Left ventricle myocardium inferior (tissue), 1 donor: ENCODE measurements at places on chromosomes 11 and 22. TPM values are rescaled to one million over a fixed set of nuclear protein-coding genes. Genes with fewer than 3 reads are reported as not detected.

DNA sequence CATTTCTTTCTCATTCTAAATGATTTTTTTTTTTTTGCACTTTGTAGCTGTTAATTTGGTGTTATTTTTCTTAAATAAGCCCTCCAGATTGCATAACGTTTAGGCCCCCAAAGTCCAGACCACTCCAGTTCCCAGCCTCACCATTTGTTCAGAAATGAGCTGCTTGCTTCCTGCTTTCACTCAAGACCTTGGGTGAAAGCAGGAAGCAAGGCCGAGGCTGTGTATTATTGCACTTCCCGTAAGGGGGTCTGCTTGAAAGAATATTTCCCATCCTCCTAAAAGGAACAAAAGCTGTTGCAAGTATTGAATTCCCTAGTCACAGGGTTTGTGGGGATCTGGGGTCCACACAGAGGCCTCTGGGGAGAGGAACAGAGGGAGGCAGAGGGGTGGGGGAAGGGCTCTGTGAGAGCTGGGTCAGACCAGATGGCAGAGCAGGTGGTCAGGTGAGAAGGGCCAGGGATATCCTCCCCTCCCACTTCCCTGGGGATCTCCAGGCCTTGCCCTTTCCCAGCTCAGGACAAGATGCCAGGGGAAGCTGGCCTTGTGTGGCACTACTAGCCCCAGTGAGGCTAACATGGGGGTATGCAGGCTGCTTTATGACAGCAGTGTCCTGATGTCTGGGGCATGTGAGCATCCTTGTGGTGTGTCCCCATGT lies 51.6 kb upstream of the MYEOV start:
- peaks cover 11% of the 10 kb centered on the region for H3K4me1 ChIP-seq
- no peak overlapping the region for H3K4me3 ChIP-seq
- H3K27me3 ChIP-seq = no peaks in the 10 kb centered on the region

- peak overlapping the region; percentile 31 for H3K4me3 ChIP-seq
- H3K27me3 ChIP-seq = no peaks in the 10 kb centered on the region
- no peaks in the 10 kb centered on the region for H3K36me3 ChIP-seq
- H3K4me1 ChIP-seq = peaks cover 70% of the 10 kb centered on the region
Observed at GRCh38 chr22:46007003-46007847, 30.3 kb upstream of the WNT7B start.

GRCh38 chr22:45429981-45430775 lies 16.7 kb downstream of the RIBC2 start:
- no peak overlapping the region for H3K27ac ChIP-seq
- peaks cover 3% of the 10 kb centered on the region for H3K4me1 ChIP-seq
- no peaks in the 10 kb centered on the region for H3K36me3 ChIP-seq
- DNase-seq = no peak
- no peak overlapping the region for H3K4me3 ChIP-seq

- no peak overlapping the region for H3K27ac ChIP-seq
- H3K4me3 ChIP-seq = no peak overlapping the region
- H3K4me1 ChIP-seq = peaks cover 16% of the 10 kb centered on the region
- DNase-seq = no peak
- peaks cover 36% of the 10 kb centered on the region for H3K27me3 ChIP-seq
- no peaks in the 10 kb centered on the region for H3K36me3 ChIP-seq
Observed at GRCh38 chr22:44673406-44673805, 28.6 kb upstream of the PRR5 start.

- peaks cover 16% of the 10 kb centered on the region for H3K4me1 ChIP-seq
- peak; percentile 77 for DNase-seq
- no peak overlapping the region for H3K27ac ChIP-seq
- H3K27me3 ChIP-seq = no peaks in the 10 kb centered on the region
- no peaks in the 10 kb centered on the region for H3K36me3 ChIP-seq
Observed at GRCh38 chr11:14907411-14908213, 15.6 kb upstream of the CYP2R1 start.

GRCh38 chr11:100174881-100175280 lies 512.2 kb upstream of the ARHGAP42 start:
- H3K4me1 ChIP-seq = no peaks in the 10 kb centered on the region
- H3K27ac ChIP-seq = no peak overlapping the region
- DNase-seq = no peak
- no peak overlapping the region for H3K4me3 ChIP-seq

- H3K4me1 ChIP-seq = no peaks in the 10 kb centered on the region
- H3K4me3 ChIP-seq = no peak overlapping the region
- no peak overlapping the region for H3K27ac ChIP-seq
- peaks cover 9% of the 10 kb centered on the region for H3K27me3 ChIP-seq
Observed at GRCh38 chr11:45472716-45473317, 186.7 kb upstream of the SYT13 start.

DNA sequence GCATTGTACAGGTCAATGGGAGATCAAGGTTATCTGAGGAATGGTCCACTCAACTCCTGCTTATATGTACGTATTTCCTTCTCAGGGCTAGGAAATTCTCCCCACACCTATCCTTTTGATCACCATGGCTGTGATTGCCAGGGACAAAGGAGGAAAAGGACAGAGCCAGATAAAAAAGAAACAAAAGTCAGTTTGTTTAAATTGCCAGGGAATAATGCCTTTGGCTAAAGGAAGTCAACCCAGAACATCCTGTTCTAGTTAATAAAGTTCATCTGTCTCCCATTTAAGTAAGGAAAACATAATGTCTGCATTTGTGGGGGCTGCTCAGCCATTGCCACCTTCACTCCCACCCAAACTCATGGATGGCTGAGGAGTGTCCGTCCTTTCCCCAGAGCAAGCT lies 124.7 kb downstream of the ME3 start:
- H3K36me3 ChIP-seq = no peaks in the 10 kb centered on the region
- DNase-seq = no peak
- peak overlapping the region; percentile 84 for H3K27ac ChIP-seq
- peaks cover 55% of the 10 kb centered on the region for H3K4me1 ChIP-seq
- no peaks in the 10 kb centered on the region for H3K27me3 ChIP-seq

- H3K4me1 ChIP-seq = peaks cover 28% of the 10 kb centered on the region
- H3K27me3 ChIP-seq = no peaks in the 10 kb centered on the region
- DNase-seq = peak; percentile 86
- no peak overlapping the region for H3K4me3 ChIP-seq
- H3K36me3 ChIP-seq = no peaks in the 10 kb centered on the region
Observed at GRCh38 chr22:39290724-39291161, 28.7 kb downstream of the RPL3 start.

GRCh38 chr22:23282089-23282501 lies 101.8 kb downstream of the BCR start:
- H3K36me3 ChIP-seq = peaks cover 22% of the 10 kb centered on the region
- H3K4me3 ChIP-seq = no peak overlapping the region
- H3K4me1 ChIP-seq = peaks cover 34% of the 10 kb centered on the region
- H3K27me3 ChIP-seq = no peaks in the 10 kb centered on the region

DNA sequence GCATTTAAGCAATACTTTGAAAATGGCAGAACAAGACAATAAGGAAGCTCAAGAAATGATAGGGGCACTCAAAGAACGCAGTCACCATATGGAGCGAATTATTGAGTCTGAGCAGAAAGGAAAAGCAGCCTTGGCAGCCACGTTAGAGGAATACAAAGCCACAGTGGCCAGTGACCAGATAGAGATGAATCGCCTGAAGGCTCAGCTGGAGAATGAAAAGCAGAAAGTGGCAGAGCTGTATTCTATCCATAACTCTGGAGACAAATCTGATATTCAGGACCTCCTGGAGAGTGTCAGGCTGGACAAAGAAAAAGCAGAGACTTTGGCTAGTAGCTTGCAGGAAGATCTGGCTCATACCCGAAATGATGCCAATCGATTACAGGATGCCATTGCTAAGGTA lies 51.9 kb downstream of the SPECC1L start:
- H3K27me3 ChIP-seq = no peaks in the 10 kb centered on the region
- peak overlapping the region; percentile 36 for H3K27ac ChIP-seq
- peaks cover 55% of the 10 kb centered on the region for H3K36me3 ChIP-seq
- peaks cover 31% of the 10 kb centered on the region for H3K4me1 ChIP-seq

DNA sequence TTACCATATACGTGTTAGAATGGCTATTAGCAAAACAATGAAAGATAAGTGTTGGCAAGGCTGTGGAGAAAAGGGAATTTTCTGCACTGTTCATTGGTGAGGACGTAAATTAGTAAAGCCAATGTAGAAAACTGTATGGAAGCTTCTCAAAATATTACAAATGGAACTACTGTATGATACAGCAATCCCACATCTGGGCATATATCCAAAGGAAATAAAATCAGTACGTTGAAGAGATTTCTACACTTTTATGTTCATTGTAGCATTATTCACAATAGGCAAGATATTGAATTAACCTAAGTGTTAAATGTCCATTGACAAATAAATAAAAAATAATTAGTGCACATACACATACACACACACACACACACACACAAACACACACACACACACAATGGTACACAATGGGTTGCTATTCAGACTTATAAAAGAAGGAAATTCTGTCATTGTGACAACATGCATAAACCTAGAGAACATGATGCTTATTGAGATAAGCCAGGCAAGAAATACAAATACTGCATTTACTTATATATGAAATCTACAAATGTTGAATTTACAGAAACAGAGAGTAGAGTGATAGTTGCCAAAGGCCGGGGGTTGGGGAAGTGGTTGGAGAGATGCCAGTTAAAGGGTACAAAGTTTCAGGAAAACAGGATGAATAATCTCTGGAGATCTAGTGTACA lies 565.8 kb upstream of the LRRC4C start:
- no peaks in the 10 kb centered on the region for H3K27me3 ChIP-seq
- no peaks in the 10 kb centered on the region for H3K4me1 ChIP-seq
- no peaks in the 10 kb centered on the region for H3K36me3 ChIP-seq
- no peak overlapping the region for H3K27ac ChIP-seq

GRCh38 chr11:88434333-88434976 lies 96.9 kb upstream of the CTSC start:
- H3K27ac ChIP-seq = no peak overlapping the region
- DNase-seq = no peak
- H3K4me1 ChIP-seq = no peaks in the 10 kb centered on the region
- H3K4me3 ChIP-seq = no peak overlapping the region
- H3K36me3 ChIP-seq = no peaks in the 10 kb centered on the region
- H3K27me3 ChIP-seq = no peaks in the 10 kb centered on the region

DNA sequence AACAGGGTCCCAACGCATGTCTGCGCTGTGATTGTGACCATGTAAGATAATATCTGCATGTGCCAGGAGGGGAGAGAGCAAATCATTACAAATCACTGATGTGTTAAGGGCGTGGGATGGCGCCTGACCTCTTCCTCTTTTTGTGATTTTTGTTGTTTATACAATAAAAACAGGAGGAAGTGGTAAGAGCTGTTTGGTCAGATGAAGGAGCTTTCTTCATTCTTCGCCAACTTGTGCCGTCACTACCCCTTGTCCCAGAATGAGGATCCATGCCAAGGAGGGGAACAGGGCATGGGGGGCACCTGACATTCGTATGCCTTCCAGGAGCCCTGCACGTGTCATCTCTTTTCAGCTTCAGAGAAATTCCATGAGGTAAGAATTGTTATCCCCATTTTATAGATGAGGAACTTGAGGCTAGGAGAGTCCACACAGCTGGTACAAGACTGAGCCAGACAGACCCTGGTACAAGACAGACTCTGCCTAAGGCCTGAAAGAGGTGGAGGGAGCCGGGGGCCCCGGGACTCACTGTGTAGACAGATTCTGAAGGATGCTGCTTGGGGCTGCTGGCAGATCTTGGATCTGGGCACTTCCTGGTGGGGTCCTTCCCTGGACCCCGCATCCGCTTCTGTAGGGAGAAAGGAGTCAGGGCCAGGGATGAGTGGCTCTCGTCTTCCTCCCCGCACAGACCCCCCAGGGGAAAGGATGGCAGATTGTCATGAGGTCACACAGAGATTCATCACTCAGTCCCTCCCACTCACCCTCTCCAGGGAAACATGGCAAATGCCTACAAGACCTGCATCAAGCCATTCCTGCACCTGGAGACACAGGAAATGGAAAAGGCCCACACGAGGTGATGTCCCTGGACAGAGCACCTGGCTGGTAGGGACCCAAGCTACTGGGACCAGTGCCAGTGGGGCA lies 34.6 kb downstream of the NFAM1 start:
- H3K36me3 ChIP-seq = no peaks in the 10 kb centered on the region
- DNase-seq = peak; percentile 31
- no peaks in the 10 kb centered on the region for H3K4me1 ChIP-seq
- peak overlapping the region; percentile 36 for H3K27ac ChIP-seq
- H3K27me3 ChIP-seq = peaks cover 37% of the 10 kb centered on the region

- DNase-seq = no peak
- H3K36me3 ChIP-seq = no peaks in the 10 kb centered on the region
- no peak overlapping the region for H3K4me3 ChIP-seq
- no peak overlapping the region for H3K27ac ChIP-seq
Observed at GRCh38 chr11:128678024-128678423, 15.8 kb upstream of the FLI1 start.

DNA sequence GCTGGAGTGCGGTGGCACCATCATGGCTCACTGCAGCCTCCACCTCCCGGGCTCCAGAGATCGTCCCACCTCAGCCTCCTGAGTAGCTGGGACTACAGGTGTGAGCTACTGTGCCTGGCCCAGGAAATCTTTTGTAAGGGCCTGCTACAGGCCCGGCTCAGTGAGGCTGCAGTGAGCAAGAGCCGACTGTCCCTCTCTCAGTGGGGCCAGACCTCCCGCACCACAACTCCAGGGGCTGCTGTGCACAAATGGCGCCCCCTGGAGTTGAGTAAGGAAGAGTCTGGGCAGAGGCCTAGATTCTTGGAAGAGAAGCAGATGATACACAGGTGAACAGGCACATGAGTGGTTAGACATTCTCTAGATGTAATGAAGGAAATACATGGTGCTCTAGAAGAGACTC lies 7.0 kb downstream of the SERHL2 start:
- peaks cover 16% of the 10 kb centered on the region for H3K4me1 ChIP-seq
- no peaks in the 10 kb centered on the region for H3K27me3 ChIP-seq
- H3K4me3 ChIP-seq = no peak overlapping the region
- peaks cover 8% of the 10 kb centered on the region for H3K36me3 ChIP-seq
- H3K27ac ChIP-seq = no peak overlapping the region
- no peak for DNase-seq

DNA sequence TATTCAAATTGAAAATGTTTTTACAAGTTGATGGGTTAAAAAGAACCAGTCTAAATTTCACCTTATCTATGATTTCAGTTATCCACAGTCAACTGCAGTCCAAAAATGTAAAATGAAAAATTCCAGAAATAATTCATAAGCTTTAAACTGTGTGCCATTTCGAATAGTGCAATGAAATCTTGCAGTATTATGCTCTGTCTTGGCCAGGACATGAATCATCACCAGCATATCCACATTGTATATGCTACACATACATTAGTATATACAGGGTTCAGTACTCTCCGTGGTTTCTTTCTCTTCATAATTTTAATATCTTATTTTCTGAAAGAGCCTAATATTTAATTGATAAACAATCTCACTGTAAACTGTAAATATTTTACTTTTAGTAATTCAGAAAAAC lies 45.9 kb downstream of the ARHGAP32 start:
- no peaks in the 10 kb centered on the region for H3K27me3 ChIP-seq
- no peaks in the 10 kb centered on the region for H3K4me1 ChIP-seq
- no peak overlapping the region for H3K27ac ChIP-seq
- H3K4me3 ChIP-seq = no peak overlapping the region
- H3K36me3 ChIP-seq = no peaks in the 10 kb centered on the region
- no peak for DNase-seq

- no peak for DNase-seq
- no peaks in the 10 kb centered on the region for H3K27me3 ChIP-seq
- peaks cover 86% of the 10 kb centered on the region for H3K36me3 ChIP-seq
- no peak overlapping the region for H3K27ac ChIP-seq
Observed at GRCh38 chr22:49906071-49906798, 12.0 kb downstream of the ALG12 start.

The PKNOX2 gene
- 6.2 TPM for total RNA-seq

The CD6 gene
- total RNA-seq = 0.47 TPM

The AMPD3 gene
- 3.4 TPM for total RNA-seq
